ENCODE measurements at places on chromosomes 4 and X. TPM values are rescaled to one million over a fixed set of nuclear protein-coding genes. Genes with fewer than 3 reads are reported as not detected.

Gene DIPK2B
- total RNA-seq, result not detected

Gene MAML3
- total RNA-seq, result 11.1 TPM

Gene SYTL5
- total RNA-seq, result 0.38 TPM

Gene LUZP4
- not detected for total RNA-seq

Gene HPGD
- 73.3 TPM for total RNA-seq
